ENCODE measurements at places on chromosomes 5 and 9. TPM values are rescaled to one million over a fixed set of nuclear protein-coding genes. Genes with fewer than 3 reads are reported as not detected.

Gene MARCHF11
- 1.3 TPM for total RNA-seq

GRCh38 chr9:71604197-71605063, 163.9 kb downstream of the CEMIP2 start:
- DNase-seq = peak; percentile 87

Gene HK3
- 4.3 TPM for total RNA-seq

GRCh38 chr9:132443951-132444607, 34.1 kb downstream of the CFAP77 start:
- DNase-seq = no peak

DNA sequence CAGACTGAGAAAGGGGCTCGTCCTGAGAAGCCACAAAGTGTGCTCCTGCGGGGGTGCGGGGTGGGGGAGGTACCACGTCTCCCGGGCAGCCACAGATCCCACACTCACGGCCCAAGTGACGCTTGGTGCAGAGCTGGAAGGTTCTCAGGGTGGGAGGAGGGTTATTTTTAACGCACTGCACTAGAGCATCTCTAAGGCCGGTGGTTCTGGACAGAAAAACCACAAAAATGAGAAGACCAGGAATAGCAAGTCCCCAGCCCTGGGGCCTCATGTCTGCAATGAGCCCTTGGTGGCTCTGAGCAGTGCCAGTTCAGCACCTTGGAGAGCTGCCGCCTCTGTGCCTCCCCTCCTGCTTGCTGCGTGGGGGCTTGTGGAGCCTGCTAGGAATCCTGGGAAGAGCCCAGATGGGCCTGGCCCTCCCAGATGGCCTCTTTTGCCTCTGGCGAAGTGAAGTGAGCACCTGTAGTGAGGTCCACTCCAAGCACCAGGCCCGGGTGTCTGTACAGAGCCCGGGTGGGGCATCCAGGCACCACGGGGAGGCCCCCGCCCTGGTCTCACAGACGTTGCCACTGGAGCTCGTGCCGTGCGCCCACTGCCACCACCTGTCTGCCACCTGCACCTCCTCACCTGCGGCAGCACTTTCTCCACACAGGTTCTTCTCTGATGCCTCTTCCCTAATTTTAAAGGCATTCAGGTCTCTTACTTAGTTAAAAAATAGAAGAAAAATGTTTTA, 48.9 kb upstream of the CACNA1B start:
- peak; percentile 69 for DNase-seq

DNA sequence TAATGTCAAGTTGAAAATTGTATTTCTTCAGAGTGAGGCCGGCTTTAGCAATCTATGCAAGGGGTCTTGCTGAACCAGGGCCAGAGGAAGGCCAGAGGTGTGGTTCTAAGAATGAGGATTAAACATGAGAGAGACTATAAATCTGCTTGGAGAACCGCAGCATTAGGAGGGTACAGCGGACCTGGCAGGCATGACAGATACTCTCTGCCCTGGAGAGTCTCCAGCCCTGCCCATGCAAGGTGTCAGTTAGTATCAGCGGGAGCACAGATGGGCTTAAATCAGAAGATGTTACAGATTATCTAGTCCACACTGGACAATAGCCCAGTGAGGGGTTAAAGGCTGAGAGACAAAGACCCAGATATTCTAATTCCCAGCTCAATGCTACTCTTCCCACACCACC, 11.5 kb upstream of the GPX3 start:
- DNase-seq = no peak

GRCh38 chr5:171308453-171309275, at the start of gene TLX3:
TSS of gene TLX3 (plus strand) at chr5:171309248. CDS start at chr5:171309366, 118 bp downstream.
- DNase-seq = no peak

GRCh38 chr5:52702877-52703276, 84.8 kb upstream of the ITGA1 start:
- no peak for DNase-seq

- DNase-seq = no peak
Measured at GRCh38 chr5:19258686-19259085, 729.3 kb downstream of the CDH18 start.

Gene IL13
- not detected for total RNA-seq

Gene TAF1L
- total RNA-seq = not detected

- no peak for DNase-seq
Measured at GRCh38 chr5:80793354-80793753, 138.6 kb upstream of the DHFR start.

GRCh38 chr9:135473972-135474543, 5.5 kb upstream of the PPP1R26 start:
- DNase-seq = no peak

DNA sequence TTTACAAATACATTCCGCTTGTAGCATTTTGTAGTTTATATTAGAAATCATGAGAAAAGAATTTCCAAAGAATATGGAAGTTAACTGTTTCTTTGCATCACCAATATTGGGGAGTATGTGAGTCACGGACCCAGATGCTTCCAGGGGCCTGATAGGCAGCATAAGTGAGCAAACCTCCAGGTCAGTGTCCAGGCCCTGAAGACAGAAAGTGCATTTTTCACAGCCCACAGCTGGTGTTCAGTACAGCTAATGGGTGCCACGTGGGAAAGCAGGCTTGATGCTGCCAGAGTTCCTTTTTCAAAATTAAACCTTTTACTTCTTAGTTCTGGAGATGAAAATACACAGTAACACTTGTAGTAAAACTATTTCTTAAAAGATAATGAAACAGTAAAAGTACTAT, 454.4 kb upstream of the ACTBL2 start:
- DNase-seq = no peak

DNA sequence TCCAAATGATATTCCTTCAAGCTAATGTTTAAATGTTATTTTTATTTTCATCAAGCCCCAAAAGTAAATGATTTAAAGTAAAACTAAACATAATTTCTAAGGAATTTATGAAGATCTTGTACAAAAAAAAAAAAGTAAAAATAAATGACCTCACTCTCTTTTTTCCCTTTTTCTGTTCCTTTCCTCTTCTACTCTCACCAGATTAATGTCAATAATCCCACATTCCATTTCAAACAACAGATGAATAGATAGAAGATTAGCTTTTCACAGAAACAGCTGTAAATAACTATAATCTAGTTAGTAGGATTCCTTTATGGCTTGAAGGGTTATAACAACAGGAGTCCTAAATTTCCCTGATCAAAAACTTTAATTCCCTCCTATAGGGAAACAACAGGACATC, 88.1 kb downstream of the EFNA5 start:
- no peak for DNase-seq

GRCh38 chr5:148374690-148375360, 8.9 kb upstream of the FBXO38 start:
- no peak for DNase-seq

GRCh38 chr5:152089644-152090043, 165.0 kb upstream of the GLRA1 start:
- DNase-seq = no peak

DNA sequence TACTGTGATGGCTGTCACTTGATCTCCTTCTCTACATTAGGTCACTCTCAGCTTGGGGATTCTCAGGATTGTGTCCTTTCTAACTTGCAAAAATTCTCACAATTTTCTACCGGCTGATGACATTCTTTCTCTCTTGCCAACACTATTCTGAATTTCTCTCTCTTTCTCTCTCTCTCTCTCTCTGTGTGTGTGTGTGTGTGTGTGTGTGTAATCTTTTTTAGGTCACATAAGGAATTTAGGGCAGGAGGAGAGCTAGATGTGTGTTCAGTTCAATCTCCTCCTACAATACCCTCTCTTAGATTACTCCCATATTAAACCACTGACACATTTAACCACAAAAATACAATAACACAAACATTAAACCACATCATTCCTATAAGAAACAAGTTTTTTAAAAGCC, 242.3 kb upstream of the NREP start:
- DNase-seq = no peak

Gene DMGDH
- total RNA-seq = 0.86 TPM

Gene OBP2B
- not detected for total RNA-seq

Gene IFNA13
- total RNA-seq = not detected

DNA sequence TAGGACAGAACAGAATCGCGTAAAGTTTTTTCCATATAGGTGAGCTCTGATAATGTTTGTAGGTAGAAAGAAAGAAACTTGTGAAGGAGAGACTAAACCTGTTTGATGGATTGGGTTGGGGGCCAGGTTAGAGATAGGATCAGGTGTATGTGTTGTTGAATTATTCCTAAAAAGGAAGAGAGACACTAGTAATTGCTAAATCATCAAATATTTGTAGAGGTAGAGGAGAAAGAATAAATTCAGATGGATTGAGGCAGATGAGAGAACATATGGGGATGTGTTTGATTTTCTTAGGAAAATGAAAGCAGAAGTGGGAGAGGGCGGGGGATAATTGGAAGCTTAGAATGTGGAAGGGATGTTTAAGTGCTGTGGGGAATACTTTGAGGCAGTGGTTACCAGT, 7.7 kb downstream of the ZCCHC7 start:
- DNase-seq = no peak

- no peak for DNase-seq
Measured at GRCh38 chr5:153753645-153754432, 263.4 kb downstream of the GRIA1 start.

GRCh38 chr5:84695330-84695729, 310.6 kb upstream of the EDIL3 start:
- no peak for DNase-seq

DNA sequence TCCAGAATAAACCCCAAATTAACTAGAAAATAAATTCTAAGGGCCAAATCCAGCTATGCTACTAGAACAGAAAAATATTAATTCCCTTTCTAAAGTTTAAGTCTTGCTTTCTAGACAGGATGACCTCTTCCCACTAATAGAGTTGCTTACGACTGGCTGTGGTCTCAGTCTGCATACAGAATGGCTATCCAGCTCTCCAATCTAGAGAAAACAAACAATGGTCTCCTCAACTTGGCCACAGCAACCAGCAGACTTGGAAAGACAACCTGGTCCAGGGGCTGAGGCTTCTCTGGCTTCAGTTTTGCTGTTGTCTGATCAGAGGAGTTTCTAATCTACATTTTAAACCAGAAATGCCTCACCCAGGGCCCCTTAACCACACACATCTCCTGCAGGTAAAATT, 28.9 kb downstream of the RASEF start:
- DNase-seq = no peak

Gene COL15A1
- 49.4 TPM for total RNA-seq

- DNase-seq = no peak
Measured at GRCh38 chr5:136279314-136279713, 86.0 kb downstream of the TRPC7 start.

DNA sequence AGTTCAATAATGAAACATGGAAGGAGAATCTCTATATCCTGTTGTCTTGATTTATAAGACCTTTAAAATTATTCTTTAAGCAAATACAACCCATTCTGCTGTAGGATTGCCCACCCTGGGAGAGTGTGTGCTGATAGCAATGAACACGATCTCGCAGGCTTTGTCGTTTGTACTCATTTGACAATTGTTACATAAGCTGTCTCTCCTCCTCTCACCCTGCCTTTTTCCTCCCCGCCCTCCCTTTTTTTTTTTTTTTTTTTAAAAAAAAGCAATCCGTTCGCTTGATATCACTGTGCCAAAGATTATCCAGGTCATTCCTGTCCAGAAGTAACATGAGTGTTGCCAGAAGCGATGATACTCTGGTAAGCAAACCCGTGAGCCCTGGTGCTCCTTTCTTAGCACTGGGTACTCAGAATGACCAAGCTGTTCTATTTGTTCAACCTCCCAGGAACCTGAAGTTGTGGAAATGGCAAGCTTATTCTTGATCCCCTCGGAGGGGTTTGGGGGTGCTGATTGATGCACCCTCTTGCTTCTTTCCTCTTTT, 82.7 kb upstream of the CTSL start:
- DNase-seq = no peak

GRCh38 chr5:158559066-158559465, 540.6 kb downstream of the EBF1 start:
- no peak for DNase-seq

Gene CAPSL
- total RNA-seq = not detected

- DNase-seq = peak; percentile 53
Measured at GRCh38 chr5:3344671-3345070, 251.0 kb upstream of the IRX1 start.

DNA sequence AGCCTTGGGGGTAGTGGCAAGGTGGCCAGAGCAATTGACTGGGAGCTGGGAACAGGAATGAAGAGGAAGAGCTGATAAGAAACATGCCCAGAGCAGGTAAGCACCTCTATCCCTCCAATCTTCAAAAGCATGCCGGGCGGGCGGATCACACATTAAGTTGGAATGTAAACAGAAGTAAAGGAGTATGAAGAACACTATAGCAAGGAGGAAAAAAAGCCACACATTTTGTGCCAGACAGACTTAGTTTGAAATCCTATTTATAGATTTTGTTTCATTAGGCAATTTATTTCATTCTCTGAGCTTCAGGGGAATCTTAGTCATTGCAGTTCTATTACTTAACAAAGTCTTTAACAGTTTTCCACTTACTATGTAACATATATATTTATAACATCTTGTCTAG, 173.9 kb upstream of the TNC start:
- DNase-seq = no peak

DNA sequence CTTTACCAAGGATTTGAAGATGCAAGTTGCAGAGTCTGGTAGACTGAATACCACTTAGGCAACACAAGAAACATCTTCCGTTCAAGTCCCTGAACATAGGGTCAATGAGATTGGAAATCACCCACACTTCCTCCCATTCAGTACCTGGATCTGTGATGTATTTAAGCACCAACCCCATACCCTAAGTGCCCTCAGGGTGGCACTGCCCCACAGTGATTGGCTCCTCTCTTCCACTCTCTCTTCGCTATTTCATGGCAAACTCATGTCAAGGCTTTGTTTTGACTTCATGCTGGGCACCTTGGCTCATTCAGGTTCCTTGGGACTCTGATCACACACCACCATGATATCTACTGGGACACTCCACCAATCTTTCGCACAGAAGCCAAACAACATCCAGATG, 53.7 kb downstream of the GGTA1 start:
- no peak for DNase-seq

GRCh38 chr5:129094924-129095899, 663 bp downstream of the ISOC1 start:
- peak; percentile 81 for DNase-seq

- no peak for DNase-seq
Measured at GRCh38 chr5:68319706-68320412, 104.3 kb downstream of the PIK3R1 start.

GRCh38 chr5:166980666-166981065, 1310.8 kb upstream of the WWC1 start:
- DNase-seq = no peak

DNA sequence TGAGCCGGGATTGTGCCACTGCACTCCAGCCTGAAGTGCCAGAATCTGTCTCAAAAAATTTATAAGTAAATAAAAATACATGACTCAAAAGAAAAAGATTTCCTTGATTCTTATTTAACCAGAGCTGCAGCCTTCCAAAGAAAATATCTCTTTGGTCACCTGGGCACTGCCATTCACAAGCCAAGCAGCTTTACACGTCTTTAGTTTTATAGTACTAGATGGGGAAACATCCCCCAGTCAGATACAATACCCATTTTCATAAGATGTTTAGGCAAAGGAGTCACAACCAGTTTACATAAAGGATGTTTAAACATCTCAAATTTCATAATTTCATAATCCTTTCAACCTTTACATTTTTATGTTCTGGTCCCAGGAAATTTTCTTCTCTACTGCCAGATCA, 13.7 kb upstream of the OXCT1 start:
- DNase-seq = no peak
